ENCODE measurements at places on chromosomes 13 and 19.
A peak's percentile ranks its signal among the peaks of the same experiment; 100 is the strongest.

GRCh38 chr13:112060899-112061366 lies 6.0 kb upstream of the SOX1 start:
- no peak for DNase-seq

GRCh38 chr13:72586518-72586917 lies 140.9 kb downstream of the MZT1 start:
- DNase-seq: no peak

- no peak for DNase-seq
These were observed 36.5 kb upstream of the MRI1 start for GRCh38 chr19:13727798-13728197.

DNA sequence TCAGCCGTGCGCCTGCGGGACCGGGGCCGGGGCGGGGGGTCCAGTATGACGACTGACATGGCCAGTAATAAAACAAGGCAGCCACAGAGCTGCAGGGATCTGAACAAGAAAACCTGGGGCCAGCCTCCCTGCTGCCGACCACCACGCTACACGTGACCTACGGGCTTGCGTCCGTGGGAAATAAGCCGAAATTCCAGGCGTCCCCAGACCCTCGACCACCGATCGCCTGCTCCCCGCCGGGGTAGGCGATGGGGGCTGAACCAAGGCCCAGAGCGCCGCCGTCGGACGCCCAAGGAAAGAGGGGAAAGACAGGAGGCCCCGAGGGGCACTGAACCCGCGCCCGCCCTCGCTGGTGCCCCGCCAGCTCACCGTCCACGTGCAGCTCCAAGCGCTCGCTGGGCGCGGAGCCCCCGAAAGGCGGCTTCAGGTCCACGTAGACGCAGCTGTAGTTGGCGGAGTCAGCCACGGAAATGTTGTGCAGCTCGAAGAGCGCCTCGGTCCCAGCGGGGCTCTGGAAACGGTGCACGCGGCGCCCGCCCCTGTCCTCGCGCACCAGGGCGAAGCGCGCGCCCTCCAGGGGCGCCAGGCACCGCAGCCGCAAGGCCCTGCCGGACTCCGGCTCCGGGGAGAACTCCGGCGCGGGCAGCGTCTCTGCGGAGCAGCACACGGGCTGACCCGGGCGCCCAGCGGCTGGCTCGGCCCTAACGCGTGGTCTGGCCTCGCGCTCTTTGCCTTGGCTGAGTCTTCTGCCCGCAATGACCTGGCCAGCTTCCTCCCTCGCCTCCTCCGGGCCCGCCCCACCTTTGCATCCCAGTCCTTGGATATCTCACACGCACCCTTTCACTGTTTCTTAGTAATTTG lies 3.1 kb downstream of the A1BG start:
- DNase-seq: no peak

GRCh38 chr13:99308471-99309087 lies 1.4 kb upstream of the GPR183 start:
- no peak for DNase-seq

DNA sequence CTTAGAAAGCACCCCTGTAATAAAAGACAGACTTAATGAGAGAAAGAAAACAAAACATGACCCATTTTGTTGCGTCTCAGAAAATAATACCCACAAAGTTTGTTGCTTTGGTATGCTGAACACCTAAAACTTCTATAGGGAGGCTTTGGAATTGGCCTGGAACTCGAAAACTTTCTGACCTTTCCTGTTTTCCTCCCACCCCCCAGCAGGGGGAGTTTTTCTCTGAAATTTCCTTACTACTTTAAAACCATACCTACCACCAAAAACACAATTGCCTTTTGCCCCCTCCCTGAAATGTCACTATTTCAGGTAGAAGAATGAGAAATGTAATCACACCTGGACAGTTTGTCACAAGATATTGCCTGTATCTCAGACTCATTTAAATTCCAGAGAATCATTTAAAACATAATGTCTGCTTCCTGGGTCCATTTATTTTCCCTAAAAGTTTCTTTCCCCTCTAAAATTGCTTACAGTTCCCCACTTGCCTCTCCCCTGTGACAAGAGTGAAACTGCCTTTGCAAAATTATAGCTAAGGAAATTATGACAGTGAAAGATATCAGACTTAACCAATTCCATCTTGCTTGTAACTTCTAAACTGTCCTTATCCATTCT lies 2700.2 kb downstream of the PCDH9 start:
- DNase-seq: peak; percentile 52

GRCh38 chr13:31518645-31519044 lies 220.7 kb upstream of the RXFP2 start:
- DNase-seq: no peak

- DNase-seq: no peak
These were observed 941 bp upstream of the UHRF1 start for GRCh38 chr19:4908360-4908759.

DNA sequence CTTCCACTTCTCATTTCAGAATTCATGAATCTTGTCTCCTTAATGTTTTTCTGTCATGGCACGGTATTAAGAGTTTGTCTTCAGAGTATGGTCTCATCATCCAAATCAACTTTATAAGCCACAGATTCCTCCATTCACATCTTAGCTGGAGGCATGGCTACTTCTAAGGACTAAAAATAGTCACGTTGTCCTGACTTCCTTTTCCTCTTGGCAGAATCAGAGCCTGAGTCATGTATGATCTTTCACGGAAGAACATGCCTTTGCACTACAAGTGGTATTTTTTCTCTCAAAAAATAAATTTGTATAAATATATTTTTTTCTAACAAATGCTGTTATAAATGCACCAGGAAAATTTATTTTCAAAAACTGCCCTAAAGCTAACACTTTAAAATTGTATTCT lies 71.4 kb downstream of the ALOX5AP start:
- DNase-seq: peak; percentile 2

GRCh38 chr19:50172726-50173125 lies 9.6 kb upstream of the IZUMO2 start:
- DNase-seq: no peak

DNA sequence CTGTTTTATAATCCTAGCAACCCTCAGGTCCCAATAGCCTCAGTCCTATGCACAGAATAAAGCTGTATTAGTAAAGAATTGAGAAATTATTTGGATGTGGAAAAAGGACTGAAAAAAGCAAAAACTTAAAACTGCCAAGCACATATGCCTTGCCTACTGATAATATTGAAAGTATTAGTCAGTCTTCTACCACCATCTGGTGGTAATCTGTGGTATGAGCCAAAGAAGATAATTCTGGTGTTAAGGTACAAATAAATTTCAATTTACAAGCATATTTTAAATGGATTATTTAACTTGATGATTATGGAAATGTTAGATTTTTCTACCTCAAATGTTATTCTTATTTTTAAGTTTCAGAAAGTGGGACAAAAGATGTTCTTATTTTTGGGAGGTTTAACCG lies 460.3 kb upstream of the KLHL1 start:
- peak; percentile 88 for DNase-seq

Data from OCI-M1 (cell line).